Uterus (tissue), 4 donors: ENCODE measurements at places on chromosomes 6 and 20. TPM values are rescaled to one million over a fixed set of nuclear protein-coding genes. Genes with fewer than 3 reads are reported as not detected.

The FIG4 gene
- 16.8 TPM for total RNA-seq

The EDN3 gene
- total RNA-seq: 2.8 TPM

The CYP21A2 gene
- total RNA-seq: not detected

The NFATC2 gene
- 36.4 TPM for total RNA-seq

The RAD21L1 gene
- total RNA-seq: not detected

The NELFCD gene
- total RNA-seq: 66.6 TPM

The GRM1 gene
- total RNA-seq: not detected

The CRISP2 gene
- not detected for total RNA-seq

The GABRR2 gene
- 1.7 TPM for total RNA-seq

The EFCAB8 gene
- total RNA-seq: not detected

The PDYN gene
- not detected for total RNA-seq

The KHDRBS2 gene
- total RNA-seq: not detected

The FAM217B gene
- 14.4 TPM for total RNA-seq

The PYGB gene
- total RNA-seq: 87.9 TPM

The PSORS1C2 gene
- not detected for total RNA-seq

The STMN3 gene
- 30.5 TPM for total RNA-seq

The MRPL18 gene
- 49.6 TPM for total RNA-seq

The OOEP gene
- not detected for total RNA-seq

The MMP24 gene
- total RNA-seq: 1.8 TPM

The SASH1 gene
- total RNA-seq: 31.2 TPM

The PKIB gene
- not detected for total RNA-seq

The TMEM170B gene
- total RNA-seq: 10.8 TPM

The NOX3 gene
- total RNA-seq: not detected

The FOXO3 gene
- 59.4 TPM for total RNA-seq

The GPLD1 gene
- total RNA-seq: 1.5 TPM

The TTLL9 gene
- total RNA-seq: 0.91 TPM

The SLC17A1 gene
- not detected for total RNA-seq

The MOXD1 gene
- total RNA-seq: 70.2 TPM

The ASXL1 gene
- 90.6 TPM for total RNA-seq

The PEDS1 gene
- total RNA-seq: 1.5 TPM

The BPIFB2 gene
- not detected for total RNA-seq

The NFS1 gene
- total RNA-seq: 35.4 TPM

The ULBP1 gene
- total RNA-seq: not detected

The TRIM31 gene
- not detected for total RNA-seq

The TSBP1 gene
- not detected for total RNA-seq

The ETV7 gene
- not detected for total RNA-seq
